ENCODE measurements at places on chromosomes 1 and 21. TPM values are rescaled to one million over a fixed set of nuclear protein-coding genes. Genes with fewer than 3 reads are reported as not detected.

GRCh38 chr1:7482077-7482476, 289.0 kb upstream of the VAMP3 start:
- H3K27ac ChIP-seq: no peak overlapping the region
- H3K4me1 ChIP-seq: no peaks in the 10 kb centered on the region

- H3K36me3 ChIP-seq: no peaks in the 10 kb centered on the region
- H3K4me3 ChIP-seq: no peak overlapping the region
- H3K27me3 ChIP-seq: no peaks in the 10 kb centered on the region
- H3K27ac ChIP-seq: no peak overlapping the region
- peaks cover 5% of the 10 kb centered on the region for H3K4me1 ChIP-seq
- DNase-seq: no peak
Observed at GRCh38 chr1:47942240-47942629, 55.0 kb downstream of the TRABD2B start.

DNA sequence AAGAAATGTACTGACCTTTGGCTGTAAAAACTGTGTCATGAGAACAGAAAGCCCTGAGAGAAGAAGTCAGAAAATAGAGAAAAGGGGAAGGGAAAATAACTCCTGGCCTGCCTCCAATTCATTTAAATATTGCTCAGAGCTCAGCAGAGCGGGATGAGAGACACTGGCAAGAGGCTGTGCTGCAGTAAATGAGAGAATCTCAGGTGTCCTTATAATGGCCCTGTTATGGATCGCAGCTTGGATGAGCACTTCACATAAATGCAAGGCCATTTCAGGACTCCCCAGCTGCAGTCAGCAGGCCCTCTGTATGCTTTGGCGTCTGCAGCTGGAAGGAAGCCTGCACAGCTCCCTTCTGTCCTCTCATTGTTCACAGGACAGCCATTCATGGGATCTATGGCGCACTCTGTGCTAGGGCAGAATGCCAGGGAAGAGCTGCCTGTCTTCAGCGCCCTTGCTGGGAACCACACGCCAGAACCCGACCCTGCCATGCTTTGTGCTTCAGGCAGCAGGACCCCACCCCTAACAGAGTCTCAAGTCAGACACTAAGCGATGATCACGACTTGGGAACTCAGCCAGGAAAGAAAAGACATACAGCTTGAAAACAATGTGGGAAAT, 20.7 kb upstream of the ABCB10 start:
- H3K4me1 ChIP-seq: no peaks in the 10 kb centered on the region
- H3K4me3 ChIP-seq: no peak overlapping the region
- H3K36me3 ChIP-seq: no peaks in the 10 kb centered on the region
- DNase-seq: no peak
- no peaks in the 10 kb centered on the region for H3K27me3 ChIP-seq

GRCh38 chr21:26800001-26800400, 45.2 kb downstream of the ADAMTS1 start:
- H3K27ac ChIP-seq: no peak overlapping the region
- no peaks in the 10 kb centered on the region for H3K36me3 ChIP-seq
- H3K27me3 ChIP-seq: no peaks in the 10 kb centered on the region
- no peak for DNase-seq
- H3K4me3 ChIP-seq: no peak overlapping the region

The SPRR5 gene
- total RNA-seq: not detected

GRCh38 chr1:184843732-184844495, 89.3 kb upstream of the EDEM3 start:
- no peak overlapping the region for H3K27ac ChIP-seq
- H3K4me1 ChIP-seq: no peaks in the 10 kb centered on the region
- no peaks in the 10 kb centered on the region for H3K27me3 ChIP-seq
- H3K36me3 ChIP-seq: no peaks in the 10 kb centered on the region
- no peak overlapping the region for H3K4me3 ChIP-seq

DNA sequence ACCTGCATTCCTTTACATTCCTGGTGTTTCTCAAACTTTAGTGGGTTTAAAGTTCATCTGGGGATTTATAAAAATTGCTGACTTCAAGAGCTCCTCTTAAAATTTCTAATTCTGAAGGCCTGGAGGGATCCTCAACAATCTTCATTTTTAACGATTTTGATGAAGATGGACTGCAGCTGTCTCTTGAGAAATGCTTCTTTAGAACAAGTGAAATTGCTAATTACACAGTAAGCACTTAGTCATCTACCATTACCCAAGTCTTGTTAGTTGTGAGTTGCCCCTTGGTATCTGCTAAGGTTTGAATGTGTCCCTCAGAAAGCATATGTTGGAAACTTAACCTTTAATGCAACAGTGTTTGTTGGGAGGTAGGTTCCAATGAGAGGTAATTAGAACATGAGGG, 163.7 kb downstream of the LTN1 start:
- no peaks in the 10 kb centered on the region for H3K36me3 ChIP-seq
- no peak for DNase-seq
- no peak overlapping the region for H3K27ac ChIP-seq
- H3K27me3 ChIP-seq: no peaks in the 10 kb centered on the region
- H3K4me3 ChIP-seq: no peak overlapping the region

DNA sequence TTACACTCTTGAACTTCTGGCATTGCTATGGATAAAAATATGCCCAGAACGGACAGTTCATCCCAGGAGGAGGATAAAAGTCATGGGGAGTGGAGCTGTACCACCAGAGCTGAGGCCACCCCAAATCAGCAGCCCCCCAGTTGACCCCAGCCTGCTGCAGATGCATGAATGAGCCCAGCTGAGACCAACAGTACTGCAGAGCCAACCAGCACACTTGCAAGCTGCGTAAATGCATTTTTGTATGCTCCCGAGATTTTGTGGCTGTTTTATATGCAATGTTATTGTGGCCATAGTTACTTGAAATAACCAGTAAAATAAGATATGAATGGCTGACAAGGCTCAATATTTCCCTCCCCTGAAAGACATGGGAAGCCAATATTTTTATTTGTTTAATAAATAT, 264.6 kb downstream of the DUSP10 start:
- no peak overlapping the region for H3K4me3 ChIP-seq
- H3K36me3 ChIP-seq: no peaks in the 10 kb centered on the region
- no peaks in the 10 kb centered on the region for H3K4me1 ChIP-seq
- H3K27ac ChIP-seq: no peak overlapping the region

The RPTN gene
- not detected for total RNA-seq

The NBPF4 gene
- 0.59 TPM for total RNA-seq
